Right ventricle myocardium superior (tissue), 1 donor: ENCODE measurements at places on chromosomes 6 and 20. TPM values are rescaled to one million over a fixed set of nuclear protein-coding genes. Genes with fewer than 3 reads are reported as not detected.
A peak's percentile ranks its signal among the peaks of the same experiment; 100 is the strongest.

The COL21A1 gene
- 20.8 TPM for total RNA-seq

- DNase-seq = no peak
Observed at GRCh38 chr6:79941489-79942151, 5.7 kb downstream of the ELOVL4 start.

DNA sequence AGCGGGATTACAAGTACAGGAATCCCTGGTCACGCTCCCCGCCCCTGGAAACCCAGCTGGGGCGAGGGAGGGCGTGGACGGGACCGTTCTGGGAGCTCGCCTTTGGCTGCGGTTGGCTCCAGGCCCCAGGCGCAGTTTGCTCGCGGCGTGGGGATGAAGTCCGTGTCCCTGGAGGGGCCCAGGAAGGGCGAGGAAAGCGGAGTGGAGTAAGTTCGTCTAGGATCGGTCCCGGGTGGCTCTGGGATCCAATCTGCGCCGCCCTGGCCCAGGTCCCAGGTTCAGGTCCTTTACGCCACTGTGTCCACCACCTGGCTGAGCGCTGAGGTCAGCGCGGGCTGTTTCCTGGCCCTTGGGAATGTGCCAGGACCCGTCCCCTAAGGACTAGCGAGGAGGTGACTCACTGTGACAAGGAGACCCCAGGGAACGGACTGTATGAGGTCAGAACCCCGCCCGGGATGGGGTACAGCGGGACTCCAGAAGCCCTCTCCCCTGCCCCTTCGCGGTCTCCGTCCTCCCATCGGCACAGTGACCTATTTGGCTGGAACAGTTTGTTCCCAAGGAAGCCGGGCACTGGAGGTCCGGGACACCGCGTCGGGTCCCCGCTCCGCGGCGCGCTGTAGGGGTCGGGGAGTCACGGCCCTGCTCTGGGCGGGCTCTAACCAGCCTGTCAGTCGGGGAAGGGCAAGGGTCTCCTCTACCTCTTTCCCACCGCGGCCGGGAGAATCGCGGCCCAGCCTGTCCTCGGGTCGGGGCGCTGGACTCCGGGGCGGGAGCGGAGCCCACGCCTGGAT, 724 bp downstream of the CDKN1A start:
- peak; percentile 82 for DNase-seq

The MAP3K4 gene
- 41.7 TPM for total RNA-seq

GRCh38 chr20:5781798-5782750, 31.9 kb downstream of the SHLD1 start:
- DNase-seq = no peak

The VGLL2 gene
- total RNA-seq = not detected

GRCh38 chr6:11953641-11954040, 58.5 kb upstream of the HIVEP1 start:
- DNase-seq = no peak

The COL12A1 gene
- total RNA-seq = 10.7 TPM

DNA sequence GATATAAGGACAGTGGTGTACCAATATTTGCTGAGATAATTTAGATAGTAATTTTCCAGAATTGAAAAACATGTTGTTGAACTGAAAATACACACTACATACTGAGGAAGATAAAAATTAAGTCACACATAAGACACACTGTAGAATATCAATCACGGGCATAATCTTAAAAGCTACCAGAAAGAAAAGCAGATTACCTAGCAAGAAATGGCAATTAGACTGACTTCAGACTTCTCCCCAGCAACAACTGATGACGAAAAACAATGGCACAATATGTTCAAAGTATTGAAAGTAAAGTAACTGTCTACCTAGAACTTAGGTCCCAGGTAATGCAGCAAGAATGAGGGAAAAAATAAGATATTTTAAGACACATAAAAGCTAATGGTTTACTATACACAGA, 46.5 kb downstream of the NOL7 start:
- DNase-seq = no peak

- DNase-seq = no peak
Observed at GRCh38 chr20:61413752-61414151, 161.7 kb downstream of the CDH4 start.
